ENCODE measurements at places on chromosomes 12 and 14. TPM values are rescaled to one million over a fixed set of nuclear protein-coding genes. Genes with fewer than 3 reads are reported as not detected.

LRTM2 gene
- total RNA-seq, result not detected

MYF5 gene
- not detected for total RNA-seq

DIO3 gene
- total RNA-seq, result not detected

NOVA1 gene
- total RNA-seq, result under 0.01 TPM

TMEM52B gene
- 71.6 TPM for total RNA-seq

PRICKLE1 gene
- 2.3 TPM for total RNA-seq

TMTC1 gene
- 26.7 TPM for total RNA-seq

AMN gene
- not detected for total RNA-seq

FAM90A1 gene
- total RNA-seq, result 0.14 TPM

PLA2G1B gene
- total RNA-seq, result not detected

GALNT16 gene
- total RNA-seq, result 1.3 TPM

ANKRD33 gene
- not detected for total RNA-seq

RPL10L gene
- total RNA-seq, result not detected

OSBPL8 gene
- total RNA-seq, result 113 TPM

CD69 gene
- total RNA-seq, result 1.9 TPM

FERMT2 gene
- 157 TPM for total RNA-seq

CBLN3 gene
- total RNA-seq, result 5.0 TPM

PLEKHG7 gene
- not detected for total RNA-seq

ARHGEF25 gene
- 9.8 TPM for total RNA-seq

RGS6 gene
- total RNA-seq, result not detected

FBLN5 gene
- 61.1 TPM for total RNA-seq

RHOJ gene
- total RNA-seq, result 1.5 TPM

ZDHHC22 gene
- total RNA-seq, result not detected

ESPL1 gene
- total RNA-seq, result 19.0 TPM

All from placental pericyte (primary cell).